Cerebellar nuclear complex (tissue), 1 donor: ENCODE measurements at places on chromosomes 5 and 9.

GRCh38 chr9:121950866-121951265, 142.2 kb downstream of the TTLL11 start:
- no peak for DNase-seq

DNA sequence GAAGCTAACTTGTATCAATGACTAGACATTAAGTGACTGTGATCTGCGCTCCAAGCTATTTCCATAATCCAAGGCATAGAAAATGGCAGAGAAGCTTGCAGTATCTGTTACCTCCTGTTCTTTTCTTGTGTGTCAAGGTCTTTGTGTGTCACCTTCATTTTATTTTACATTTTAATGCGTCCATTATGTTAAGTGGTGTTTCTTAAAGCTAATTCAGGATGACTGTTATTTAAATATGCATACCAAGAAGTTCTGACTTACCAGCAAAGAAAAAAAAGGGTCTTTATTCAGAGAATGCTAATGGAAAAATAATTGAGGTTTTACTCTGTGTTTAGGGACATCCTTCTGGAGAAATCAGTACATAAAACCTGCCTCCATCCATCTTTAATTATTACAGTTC, 52.3 kb downstream of the STK32A start:
- no peak for DNase-seq

- no peak for DNase-seq
Measured at GRCh38 chr5:25944786-25945185, 1093.6 kb downstream of the CDH9 start.

- no peak for DNase-seq
Measured at GRCh38 chr5:136133222-136133921, 727 bp downstream of the SMAD5 start.

GRCh38 chr9:131621551-131622358, 76.4 kb downstream of the PRRT1B start:
- no peak for DNase-seq

- DNase-seq: no peak
Measured at GRCh38 chr5:83555263-83555662, 83.7 kb downstream of the VCAN start.
